ENCODE measurements at places on chromosomes 13 and 19. TPM values are rescaled to one million over a fixed set of nuclear protein-coding genes. Genes with fewer than 3 reads are reported as not detected.

The ZNF57 gene
- total RNA-seq: 2.1 TPM

The IFNL1 gene
- total RNA-seq: not detected

The MIDN gene
- total RNA-seq: 51.8 TPM

The DGKH gene
- total RNA-seq: 6.6 TPM

The ZNF100 gene
- total RNA-seq: not detected

The MED4 gene
- total RNA-seq: 38.0 TPM

The ATP4A gene
- not detected for total RNA-seq
